Sciatic nerve (tissue), 2 donors: ENCODE measurements at places on chromosomes 5 and 9.

DNA sequence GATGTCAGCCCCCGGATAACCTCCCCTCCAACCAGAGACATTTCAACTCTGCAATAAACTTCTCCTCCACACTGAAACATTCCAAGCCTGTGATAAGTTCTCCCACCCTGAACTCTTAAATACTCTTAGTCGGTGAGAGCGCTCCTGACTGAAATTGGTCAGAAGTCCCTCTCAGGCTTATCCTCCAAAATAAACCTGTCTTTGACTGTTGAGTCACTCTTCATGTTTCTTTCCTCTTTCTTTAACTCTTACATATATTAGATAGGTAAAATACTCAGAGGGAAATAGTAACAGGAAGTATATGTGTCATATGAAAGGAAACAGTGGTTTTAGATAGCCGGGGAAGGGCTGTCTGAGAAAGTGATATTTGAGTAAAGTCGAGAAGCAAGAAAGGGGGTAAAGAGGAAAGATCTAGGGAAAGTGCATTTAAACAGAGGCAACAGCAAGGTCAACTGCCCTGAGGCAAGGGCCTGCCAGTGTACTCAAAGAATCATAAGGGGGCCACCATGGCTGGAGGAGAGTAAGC, 11.0 kb upstream of the FAM81B start:
- no peak for DNase-seq

- no peak for DNase-seq
Observed at GRCh38 chr5:112685931-112686330, 51.8 kb upstream of the APC start.

DNA sequence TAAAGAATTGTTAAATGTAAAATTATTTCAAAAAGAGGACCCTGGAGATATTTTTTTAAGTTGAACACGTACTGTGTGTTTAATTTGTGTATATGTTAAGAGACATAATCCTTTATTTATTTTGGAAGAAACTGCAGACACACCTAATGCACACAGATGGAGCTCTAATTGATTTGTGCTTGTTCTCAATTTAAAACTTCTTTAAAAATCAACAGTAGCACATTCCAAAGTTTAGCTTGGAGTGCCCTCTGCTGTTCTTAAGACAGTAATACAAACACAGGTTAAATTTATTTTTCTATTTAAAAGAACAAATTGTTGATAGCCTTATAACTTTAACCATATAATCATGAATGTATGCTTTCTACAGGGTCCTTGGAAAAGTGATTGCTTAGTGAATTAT, 277.6 kb upstream of the ADAMTS16 start:
- no peak for DNase-seq

DNA sequence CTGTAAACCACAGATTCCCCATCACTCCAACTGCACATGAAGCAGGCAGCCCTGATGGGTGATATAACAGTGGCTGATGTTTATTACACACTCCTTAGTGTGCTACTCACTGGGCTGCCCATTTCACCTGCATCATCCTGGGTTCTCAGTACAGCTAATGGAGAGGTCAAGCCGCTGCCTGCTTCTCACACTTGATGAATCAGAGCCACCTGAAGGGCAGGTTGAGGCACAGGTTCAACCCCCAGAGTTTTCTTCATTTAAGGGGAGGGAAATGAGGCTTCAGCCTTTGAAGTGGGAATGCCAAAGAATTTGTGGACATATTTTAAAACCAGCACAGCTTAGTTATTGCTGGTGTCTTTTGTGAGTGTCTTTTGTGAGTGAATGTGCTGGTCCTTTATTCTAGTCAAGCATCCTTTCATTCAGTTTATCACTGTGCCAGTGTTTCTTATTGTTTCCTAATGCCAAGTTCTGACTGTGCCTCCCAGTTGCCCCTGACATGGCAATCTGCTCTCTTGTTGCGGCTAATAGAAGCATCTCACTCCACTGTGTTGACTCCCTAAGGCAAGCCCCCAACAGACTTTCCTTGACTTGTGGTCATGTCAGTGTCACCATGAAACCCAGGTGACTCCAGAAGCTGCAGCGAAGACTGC, 109.2 kb downstream of the FBXL7 start:
- DNase-seq = no peak

DNA sequence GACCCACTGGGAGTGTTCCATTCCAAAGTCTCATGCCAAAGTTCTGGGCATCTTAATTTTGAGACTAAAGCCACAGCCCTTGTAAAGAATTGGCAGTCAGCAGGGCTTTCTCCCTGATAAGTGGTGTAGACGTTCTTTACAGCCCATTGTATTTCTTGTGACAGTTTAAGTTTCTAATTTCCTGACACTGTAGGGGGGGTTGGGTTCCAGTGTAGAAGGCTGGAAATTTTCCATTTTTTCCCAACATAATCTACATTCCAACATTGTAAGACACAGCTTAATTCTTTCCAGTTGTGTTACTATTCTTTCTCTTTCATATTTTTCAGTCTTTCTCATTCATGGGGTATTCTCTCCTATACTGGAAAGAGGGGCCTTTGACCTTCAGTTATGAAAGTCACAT, 121.1 kb downstream of the FBXL7 start:
- no peak for DNase-seq

DNA sequence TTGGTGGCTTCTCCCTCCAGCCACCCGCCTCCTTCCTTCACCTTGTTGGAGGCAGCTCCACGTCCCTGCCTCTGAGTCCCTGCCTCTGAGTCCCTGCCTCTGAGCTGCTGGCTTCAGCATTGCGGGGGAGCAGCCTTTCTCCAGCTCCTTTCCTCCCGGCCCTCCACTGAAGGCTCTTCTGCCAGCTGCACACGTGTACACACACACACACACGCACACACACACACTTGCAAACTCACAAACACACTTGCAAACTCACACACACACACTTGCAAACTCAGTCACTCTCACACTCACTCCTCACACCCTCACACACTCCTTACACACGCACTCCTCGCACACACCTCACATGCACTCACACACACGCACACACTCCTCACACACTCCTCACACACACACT, 45.1 kb downstream of the C9orf50 start:
- DNase-seq = no peak

DNA sequence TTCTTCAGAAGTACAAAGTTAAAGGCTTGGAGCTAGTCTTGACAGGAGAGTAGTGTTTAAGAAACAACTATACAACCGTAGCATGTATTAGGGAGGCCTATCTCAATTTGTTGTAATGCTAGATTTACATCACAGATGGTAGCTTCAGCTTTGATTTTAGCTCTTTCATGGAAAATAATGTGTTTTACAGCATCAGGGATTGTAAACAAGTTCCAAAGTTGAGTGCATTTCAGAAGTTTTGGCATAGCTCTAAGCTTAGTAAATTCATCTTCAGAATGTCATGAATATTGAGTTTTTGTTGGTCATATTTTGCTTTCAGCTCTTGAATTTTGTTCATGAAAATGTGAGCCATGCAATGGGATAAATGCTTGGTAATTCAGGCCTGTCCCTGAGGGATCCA, 30.7 kb downstream of the SLC44A1 start:
- no peak for DNase-seq

DNA sequence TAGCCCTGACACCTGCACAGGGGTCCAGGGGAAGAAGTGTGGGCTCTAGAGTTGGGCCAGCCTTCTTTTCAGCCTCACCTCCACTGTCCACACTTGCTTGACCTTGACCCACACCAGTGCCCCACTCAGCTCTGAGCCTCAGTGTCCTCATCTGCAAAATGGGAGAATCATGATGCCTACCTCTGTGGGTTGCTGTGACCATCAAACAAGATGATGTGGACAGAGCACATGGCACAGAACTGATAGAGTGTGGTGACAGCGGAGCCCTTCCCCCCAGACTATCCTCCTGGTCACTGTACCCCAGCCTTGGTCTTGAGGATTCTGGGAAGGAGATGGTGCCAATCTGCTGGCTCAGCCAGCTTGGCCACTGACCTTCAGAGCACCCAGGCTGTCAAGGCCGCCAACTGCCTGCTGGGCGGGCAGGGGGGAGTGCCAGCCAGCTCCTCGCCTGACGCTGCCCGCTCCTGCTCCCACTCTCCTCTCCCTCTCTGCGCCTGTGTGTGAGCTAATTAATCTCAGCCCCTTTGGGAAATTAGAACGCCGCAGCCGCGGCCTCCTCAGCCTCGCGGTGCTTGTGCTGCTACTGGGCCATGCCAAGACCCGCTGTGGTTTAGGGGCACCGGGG, 16.7 kb downstream of the CXXC5 start:
- no peak for DNase-seq

GRCh38 chr9:98867103-98867428, 59.6 kb downstream of the GALNT12 start:
- no peak for DNase-seq

GRCh38 chr9:104775574-104775936, 11.6 kb downstream of the NIPSNAP3B start:
- no peak for DNase-seq

GRCh38 chr9:27248702-27249101, 48.2 kb downstream of the EQTN start:
- DNase-seq = no peak

GRCh38 chr5:173841710-173842109, 46.4 kb upstream of the CPEB4 start:
- no peak for DNase-seq

- no peak for DNase-seq
Observed at GRCh38 chr5:76457674-76458485, 54.8 kb downstream of the IQGAP2 start.

DNA sequence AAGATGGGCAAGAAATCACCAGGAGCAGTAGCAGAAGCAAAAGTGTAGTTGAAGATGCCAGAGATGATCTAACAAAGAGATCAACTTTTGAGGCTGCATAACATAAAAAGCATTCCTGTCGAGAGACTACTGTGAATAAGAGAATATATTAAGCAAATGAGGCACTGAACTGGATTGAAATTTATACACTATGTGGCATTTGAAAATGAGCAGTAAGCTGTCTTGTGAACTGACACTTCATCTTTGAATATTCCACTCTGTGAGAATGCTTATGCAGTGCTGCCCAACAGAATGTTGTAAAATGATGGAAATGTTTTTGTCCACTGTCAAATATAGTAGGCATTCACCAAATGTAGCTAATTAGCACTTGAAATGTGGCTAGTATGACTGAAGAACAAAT, 18.9 kb upstream of the PRRC1 start:
- no peak for DNase-seq

DNA sequence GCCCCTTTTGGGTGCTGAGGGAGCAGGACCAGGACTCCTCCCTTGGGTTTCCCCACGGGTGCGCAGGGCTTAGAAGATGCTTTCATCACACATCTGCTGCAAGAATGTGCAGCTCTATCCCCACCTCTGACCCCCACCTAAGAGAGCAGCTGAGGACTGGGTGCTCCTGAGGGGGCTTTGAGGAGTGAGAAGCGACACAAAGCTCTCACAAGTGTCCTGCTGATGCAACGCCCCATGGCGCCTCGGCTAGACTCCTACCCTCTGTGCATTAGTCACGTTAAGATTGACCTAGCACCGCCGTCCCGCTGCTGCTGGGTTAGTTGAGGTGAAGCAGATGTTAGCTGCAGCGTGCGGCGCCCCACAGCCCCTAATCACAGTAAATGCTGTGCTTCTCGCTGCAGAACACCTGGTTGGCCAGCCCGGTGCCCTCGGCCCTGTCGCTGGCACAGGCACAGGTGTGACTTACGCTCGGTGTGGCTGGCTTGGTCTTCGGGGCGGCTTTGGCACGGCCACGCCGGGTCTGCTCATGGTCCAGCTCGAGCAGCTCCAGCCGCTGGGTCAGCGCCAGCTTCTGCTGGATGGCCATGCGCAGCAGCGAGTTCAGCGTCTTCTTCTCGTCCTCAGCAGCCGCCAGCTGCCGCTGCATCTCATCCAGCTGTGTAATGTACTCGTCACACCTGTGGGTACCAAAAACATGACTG, 45.0 kb upstream of the IPPK start:
- peak; percentile 57 for DNase-seq

GRCh38 chr5:63820577-63820976, 141.7 kb downstream of the HTR1A start:
- no peak for DNase-seq

- DNase-seq = no peak
Observed at GRCh38 chr9:100287186-100287585, 65.6 kb downstream of the TEX10 start.

DNA sequence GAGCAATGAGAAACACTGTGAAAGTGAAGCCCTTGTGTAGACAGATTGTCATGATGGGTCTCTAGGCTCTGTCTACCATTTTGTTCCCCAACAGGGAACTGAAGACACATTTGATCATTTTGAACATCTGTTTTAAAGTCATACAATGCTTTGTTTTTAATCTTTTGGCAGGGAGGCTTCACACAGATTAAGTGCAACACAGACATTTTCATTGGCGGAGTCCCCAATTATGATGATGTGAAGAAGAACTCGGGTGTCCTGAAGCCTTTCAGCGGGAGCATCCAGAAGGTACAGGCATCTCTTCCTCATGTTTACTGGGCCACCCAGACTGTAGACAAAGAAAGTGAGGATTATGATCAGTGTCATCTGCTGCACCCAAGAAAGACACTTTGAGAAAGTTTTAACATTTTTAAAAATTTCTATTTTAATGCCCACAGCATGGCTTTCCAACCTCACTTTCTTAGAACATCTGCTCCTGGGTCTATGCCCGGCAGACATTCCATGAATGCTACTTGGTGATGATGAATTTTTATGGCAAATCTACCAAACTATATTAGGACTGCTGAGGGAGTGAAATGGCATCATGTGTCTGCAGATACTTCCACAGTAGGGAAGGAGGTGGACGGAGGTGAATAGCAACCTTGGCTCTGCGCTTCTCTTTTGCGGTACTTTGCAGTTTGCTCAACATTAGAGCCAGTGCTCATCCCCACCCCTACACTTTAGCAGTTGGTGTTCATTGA, 121.3 kb downstream of the LIFR start:
- no peak for DNase-seq

- DNase-seq = peak; percentile 63
Observed at GRCh38 chr5:158140120-158140731, 281.3 kb upstream of the CLINT1 start.

GRCh38 chr9:101408374-101409078, 9.9 kb downstream of the ZNF189 start:
- no peak for DNase-seq

- peak; percentile 66 for DNase-seq
Observed at GRCh38 chr9:134653259-134654009, 11.8 kb downstream of the COL5A1 start.

- DNase-seq = no peak
Observed at GRCh38 chr5:169106911-169107706, 193.8 kb downstream of the SLIT3 start.
